T-helper 1 cell (primary cell): ENCODE measurements at places on chromosomes 4 and X.

GRCh38 chr4:41446981-41447725, 90.8 kb upstream of the LIMCH1 start:
- DNase-seq = no peak

GRCh38 chr4:145828802-145829485, 109.7 kb downstream of the ZNF827 start:
- no peak for DNase-seq

GRCh38 chrX:126376465-126376864, 176.1 kb downstream of the DCAF12L1 start:
- DNase-seq = no peak

DNA sequence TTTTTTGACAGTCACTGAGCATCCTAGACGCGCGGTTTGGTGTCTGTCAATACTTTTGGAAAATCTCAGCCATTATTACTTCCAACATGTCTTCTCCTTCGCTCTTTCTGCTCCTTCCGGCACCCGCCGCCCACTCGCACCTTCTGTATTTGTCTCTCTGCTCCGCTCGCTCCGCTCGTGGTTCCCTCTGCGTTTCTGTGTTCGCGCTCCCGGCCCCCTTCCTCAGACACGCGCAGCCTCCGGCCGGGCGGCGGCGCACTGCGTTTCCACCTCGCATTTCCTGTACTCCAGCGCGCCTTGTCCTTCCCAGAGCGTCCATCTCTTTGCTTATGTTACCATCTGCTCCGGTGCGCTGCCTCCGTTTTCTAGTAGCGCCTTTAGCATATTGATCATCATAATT, 21.1 kb downstream of the PDE6B start:
- DNase-seq = no peak

DNA sequence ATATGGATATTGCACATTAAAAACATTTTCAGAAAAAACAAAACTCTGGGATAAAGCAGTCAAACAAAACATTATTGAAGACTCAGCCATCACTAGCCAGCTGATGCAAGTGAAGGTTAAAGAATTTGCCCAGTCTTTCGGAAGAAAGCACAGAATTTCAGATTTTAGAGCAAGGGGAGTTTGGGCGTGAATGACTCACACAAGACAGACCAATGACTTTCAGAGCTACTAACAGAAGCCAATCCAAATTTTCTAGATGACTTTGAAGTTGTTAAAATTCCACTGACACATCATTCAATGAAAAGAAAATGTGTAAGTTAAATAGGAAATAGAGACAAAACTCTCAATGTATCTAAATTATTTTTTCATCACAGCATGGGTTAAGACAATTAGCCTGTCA, 4.0 kb downstream of the MRFAP1L1 start:
- no peak for DNase-seq

- DNase-seq = no peak
Measured at GRCh38 chr4:25654031-25654970, 1.4 kb upstream of the SLC34A2 start.

- no peak for DNase-seq
Measured at GRCh38 chr4:10582059-10582686, 102.4 kb downstream of the CLNK start.

GRCh38 chr4:159446266-159446976, 343.5 kb downstream of the RAPGEF2 start:
- no peak for DNase-seq

DNA sequence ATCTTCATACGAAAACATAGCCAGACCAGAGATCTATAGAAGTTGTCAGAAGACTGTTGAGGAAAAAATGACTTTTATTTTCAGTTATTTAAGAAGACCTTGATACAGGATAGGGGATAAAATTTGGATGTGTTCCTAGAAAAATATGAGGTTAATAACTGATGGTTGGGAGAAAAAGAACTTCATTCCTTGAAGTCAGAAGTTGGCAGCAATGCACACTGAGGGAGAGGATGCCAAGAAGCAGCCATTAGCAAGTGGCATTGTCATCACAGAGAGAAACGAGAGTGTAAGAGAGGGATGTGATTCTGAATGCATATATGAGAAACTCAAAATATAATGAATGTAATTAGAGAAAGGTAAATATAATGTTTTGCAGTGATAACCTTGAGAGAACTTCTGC, 382.1 kb upstream of the EPHA5 start:
- DNase-seq = no peak

- no peak for DNase-seq
Measured at GRCh38 chr4:73729534-73730165, 10.7 kb upstream of the CXCL8 start.

- no peak for DNase-seq
Measured at GRCh38 chrX:40388441-40388840, 192.3 kb upstream of the ATP6AP2 start.

DNA sequence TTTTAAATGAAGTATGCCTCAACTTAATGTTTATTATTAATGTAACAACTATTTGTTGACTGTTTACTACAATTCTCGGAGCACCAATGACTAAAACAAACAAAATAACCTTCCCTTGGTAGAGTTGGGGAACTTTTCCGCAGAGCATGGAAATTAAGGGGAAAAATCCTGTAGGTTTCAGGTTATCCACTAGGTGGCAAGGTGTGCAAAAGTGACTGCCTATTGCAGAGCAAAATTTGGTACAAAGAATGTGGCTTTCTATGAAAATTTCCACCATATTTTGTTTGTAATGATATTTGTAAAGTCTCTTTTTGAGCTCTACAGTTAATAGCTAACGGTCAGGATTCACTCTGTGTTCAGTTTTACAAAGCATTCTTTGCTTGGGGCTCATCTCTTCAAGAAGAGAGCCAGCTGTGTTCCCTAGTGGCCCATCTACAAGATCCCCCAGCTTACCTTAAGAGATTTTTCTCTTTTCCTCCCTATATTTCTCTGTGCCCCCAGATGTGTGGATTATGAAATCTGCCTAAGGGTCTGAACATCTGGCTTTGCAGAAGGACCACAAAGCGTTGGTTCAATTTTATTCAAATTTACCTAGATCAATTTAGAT, 61.1 kb downstream of the FBXO8 start:
- DNase-seq = no peak

GRCh38 chr4:146246381-146246780, 32.0 kb downstream of the REELD1 start:
- no peak for DNase-seq

GRCh38 chr4:41178372-41179370, 35.7 kb downstream of the APBB2 start:
- no peak for DNase-seq

DNA sequence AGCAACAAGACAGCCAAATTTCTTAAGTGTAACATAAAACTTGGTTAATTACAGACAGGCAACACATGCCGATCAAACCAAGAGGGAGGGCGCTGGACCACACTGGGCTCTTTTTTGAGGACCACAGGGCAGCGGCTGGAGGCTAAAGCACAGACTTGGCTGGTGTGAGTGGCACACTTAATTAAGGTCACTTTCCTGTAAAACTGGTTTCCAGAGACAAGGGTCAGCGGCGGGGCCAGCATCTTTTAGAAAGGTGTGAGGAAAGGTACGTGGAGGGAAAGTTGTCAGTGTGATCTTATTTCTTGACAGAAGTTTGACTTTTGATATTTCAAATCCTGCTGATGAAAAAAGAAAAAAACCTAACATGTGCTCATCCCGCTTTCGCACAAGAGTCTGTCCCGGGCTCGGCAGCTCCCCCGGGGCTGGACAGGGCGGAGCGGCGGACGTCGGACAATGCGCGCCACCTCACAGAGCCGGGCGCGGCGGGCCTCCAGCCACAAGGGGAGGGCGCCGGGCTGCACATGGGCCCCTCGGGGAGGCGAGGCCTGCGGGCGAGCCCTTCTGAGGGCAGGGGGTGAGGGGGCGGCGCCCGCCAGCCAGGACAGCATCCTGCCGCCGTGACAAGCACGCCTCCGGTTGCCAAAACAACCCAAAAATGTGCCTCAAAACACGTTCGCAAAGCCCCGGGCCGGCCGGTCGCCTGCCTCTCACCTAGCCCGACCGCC, 660 bp upstream of the HSPA4L start:
- DNase-seq = no peak

DNA sequence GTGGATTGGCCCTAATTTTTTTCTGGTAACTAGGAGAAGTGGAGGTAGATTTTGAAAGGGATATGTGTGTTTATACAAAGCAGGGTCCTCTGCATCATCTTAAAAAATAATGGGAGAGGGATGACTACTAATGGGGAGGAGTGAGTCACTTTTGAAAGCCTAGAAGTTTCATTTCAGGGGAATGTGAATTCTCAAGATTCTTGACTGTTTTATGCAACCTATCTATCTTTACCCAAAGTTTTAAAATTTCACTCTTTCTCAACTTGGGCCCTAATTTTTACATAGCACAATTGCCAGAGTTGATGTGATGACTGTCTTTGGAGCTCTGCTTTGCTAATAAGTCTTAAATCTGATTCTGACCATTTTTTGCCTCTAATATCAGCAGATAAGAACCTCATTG, 445.2 kb downstream of the GRXCR1 start:
- no peak for DNase-seq

- no peak for DNase-seq
Measured at GRCh38 chrX:34559325-34559724, 97.8 kb downstream of the TMEM47 start.

DNA sequence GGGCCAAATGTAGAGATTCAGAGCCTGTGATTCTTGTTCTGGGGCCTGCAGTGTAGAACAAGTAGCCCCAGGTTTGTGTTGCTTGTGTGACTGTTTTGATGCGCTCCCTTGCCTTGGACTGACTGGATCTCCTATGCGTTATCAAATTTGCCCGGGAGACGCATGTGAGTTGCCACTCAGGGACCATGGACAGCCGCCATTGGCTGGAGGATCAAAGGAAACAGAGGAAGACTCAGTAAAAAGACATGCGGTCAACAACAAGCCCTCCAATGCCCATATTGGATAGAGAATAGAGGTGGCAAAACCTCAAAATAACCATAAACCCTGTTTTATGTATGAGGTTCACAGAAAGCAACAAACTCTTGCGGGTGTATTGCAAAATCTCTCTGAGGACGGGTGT, 327.5 kb upstream of the IGFBP7 start:
- no peak for DNase-seq

GRCh38 chr4:165726831-165727230, 146.2 kb upstream of the TLL1 start:
- no peak for DNase-seq

DNA sequence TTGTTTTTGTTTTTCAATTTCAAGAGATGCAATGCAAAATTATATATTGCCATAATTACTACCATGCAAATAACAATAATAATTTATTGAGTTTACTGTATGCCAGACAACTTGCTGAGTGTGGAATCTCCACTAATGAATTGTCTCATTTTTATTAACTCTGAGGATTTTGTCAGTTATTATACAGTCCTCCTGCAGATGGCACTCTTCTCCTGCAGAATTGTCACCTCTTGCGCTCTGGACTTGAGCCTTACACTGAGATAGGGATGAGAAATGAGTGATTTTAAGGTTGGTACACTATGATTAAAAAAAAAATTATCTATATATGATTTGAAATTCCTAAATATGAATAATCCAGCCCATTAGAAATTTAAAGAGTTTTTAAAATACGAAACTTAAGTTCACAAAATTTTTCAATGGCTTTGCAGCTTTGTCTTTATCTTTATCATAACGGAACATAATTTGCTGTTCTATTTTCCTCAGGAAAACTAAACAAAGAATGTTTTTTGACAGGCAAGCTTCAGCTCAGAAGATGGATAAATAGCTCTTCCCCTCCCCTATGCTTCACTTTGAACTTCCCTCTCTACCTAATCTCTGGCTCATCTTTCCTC, 12.7 kb upstream of the PAQR3 start:
- no peak for DNase-seq

DNA sequence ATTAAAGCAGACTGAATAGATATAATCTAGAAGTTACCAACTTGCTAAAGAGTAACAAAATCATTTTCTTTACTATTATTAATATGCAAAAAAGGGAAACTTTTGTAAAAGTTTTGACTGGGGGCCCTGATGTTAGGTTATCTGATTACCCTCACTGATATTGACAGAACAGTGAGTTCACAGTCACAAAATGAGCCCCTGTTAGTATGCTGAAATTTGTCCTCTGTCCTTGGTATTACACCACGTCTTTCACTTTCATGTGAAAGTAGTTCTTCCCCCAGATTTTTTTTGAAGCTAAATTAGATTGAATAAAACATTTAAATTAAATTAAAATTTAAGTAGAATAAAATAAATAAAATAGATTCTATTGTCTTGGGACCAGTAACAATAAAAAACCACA, 5.9 kb downstream of the STBD1 start:
- DNase-seq = no peak

DNA sequence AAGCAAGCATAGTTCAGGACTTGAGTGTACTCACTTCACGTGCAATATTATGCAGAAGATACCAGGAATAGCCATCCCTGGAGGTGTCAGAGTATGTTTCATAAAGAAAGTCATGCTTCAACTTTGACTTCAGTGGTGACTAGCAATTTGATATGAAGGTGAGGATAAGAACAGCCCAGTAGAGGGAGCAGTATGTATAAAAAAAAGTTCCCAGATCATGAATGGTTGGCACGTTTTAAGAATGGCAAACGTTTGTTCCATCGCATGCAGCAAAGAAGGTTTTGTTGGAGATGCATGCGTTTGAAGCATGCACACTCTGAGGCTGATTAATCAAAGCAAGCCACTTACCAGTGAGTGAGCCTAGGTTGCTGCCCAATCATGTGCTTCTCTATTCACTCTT, 33.5 kb upstream of the SLITRK4 start:
- DNase-seq = no peak

DNA sequence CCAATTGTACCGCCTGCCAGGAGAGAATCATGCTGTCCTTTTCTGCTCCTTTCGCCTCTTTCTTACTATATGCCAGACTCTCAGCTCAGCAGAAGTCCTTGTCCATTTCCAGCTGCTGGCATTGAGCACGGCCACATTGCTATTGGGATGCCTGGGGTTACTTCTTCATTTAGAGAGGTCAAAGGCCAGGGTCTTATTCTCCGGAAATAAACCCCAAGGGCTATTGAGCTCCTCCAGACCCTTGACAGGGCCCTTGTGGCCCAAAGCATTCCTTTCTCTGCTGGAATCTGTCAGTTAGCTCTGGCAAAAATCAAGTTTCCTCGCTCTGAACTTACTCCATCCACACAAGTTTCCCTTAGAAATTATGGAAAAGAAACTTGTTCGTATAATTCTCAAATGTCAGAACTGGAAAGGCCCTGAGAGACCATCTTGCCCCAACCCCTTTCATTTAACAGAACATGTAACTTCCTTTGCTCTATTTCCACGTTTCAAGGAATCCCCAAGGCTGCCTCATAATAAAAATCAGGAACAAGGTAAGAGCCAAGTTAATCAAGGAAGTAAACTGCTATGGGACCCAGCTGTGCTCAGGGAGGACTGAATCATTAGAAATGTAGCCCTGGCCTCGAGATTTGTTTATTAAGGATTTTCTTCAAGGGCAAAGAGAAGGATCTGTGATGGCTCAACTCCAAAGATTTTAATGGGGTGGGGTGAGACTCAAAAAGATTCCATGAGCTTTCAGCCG, 11.8 kb downstream of the AKAP4 start:
- no peak for DNase-seq

DNA sequence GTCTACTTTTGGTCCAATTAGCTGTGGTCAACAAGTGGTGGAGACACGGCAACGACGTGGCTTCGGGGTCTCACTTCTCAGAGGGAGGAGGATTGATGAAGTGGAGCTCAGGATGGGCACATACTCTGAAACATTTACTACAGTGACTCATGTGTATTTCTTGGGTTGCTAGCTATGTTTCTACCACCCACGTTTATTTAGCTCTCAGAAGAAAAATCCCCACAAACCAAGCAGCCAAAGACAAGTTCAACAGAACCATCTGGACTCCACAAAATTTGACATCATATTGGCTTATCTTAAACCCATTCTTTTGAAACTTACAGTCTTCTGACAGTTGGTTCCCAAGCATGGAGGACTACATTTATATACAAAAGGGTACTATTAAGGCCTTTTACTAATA, 158.0 kb downstream of the CBLL2 start:
- DNase-seq = no peak
